Right lobe of liver (tissue), 6 donors: ENCODE measurements at places on chromosomes 16 and 17.

DNA sequence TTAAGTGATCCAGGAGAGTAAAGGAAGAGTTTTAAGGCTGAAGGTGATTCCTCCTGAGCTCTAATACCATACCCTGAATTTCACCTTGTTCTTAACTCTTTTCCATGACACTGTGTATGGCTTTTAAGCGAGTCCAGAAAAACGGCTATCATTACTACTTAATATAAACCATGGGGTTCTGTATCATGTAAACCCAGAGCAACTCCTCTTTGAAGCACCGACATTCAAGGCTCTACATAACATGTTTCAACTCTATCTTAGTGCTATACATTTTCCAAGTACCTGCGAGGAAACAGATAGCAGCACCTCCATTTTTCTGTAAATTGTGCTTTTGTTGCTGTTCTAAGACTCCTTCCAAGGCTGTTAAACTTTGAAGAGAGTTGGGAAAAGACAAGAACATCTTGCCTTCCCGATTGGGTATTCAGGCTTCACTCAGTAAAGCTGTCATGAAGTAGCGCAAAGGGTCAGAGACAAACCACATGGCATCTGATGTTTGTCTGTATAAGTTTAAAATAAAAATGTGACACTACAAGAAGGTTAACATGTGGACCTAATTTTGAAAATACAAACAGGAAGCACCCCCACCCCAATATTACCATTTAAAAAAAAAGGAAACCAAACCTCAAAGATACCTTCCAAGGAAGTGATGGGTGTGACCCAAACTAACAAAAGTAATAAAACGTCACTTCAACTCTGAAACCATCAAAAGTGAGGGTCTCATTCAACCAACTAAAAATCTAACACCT lies 3.9 kb downstream of the STAT5B start:
- no peak for DNase-seq

DNA sequence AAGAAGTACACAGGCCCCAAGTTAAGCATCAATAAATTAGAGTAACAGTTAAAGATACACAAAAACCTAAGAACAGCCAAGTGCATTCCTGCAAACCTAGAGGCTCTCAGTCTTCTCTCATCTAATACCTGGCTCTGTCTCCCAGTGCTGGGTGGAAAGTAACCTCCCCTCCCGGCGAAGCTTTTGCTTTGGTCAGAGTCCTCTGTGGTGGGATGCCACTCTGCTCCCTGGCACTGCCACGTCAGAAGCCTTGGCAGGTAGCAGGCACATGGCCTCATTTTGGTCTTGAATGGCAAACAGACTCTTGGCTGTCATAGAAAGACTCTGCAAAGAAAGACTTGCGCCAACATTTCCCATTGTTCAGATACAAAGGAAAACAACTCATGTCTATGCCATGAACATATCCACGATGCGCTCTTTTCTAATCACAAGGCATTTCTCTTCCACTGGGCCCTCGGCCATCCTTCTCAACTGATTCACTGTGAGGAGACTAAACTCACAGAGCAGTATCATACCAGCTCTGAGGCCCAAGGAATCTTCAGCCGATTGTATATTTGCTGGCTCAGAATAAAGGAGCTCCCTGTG lies 21.2 kb downstream of the MTHFSD start:
- DNase-seq: no peak

- DNase-seq: no peak
Observed at GRCh38 chr17:36817483-36818048, 119.7 kb upstream of the LHX1 start.

DNA sequence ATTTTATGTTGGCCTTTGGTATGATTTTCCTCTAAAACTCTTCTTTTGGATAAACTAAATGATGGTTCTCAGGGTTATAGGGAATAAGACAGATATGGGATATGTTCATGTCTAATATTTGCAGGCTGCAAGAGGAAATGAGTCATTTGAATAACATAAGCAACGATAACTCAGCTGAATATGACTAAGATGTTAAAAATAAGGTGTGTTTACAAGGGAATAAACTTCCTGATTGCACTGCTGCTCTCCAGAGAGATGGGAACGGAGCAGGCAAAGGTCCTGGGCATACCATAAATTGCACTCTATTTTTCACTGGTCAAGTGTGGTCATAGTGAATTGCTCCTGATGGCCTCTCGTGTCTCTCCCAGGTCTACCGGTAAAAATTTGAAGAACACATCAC lies 666.2 kb downstream of the TOX3 start:
- DNase-seq: no peak

DNA sequence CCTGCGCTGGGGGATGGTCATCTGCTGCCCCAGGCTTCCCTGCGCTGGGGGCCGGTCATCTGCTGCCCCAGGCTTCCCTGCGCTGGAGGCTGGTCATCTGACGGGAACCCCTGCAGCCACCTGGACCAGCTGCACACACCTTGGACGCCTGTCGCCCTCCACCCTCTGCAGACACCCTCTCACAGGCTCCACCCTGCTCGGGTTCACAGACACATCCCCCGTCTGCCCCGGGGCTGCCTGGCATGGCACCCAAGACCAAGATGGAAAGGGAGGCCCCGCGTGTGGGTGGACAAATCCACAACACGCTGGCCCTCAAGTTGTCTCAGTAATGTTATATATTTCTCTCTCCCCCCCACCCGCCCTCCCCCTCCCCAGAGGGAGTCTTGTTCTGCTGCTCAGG lies 89.6 kb downstream of the ANKRD11 start:
- DNase-seq: no peak

DNA sequence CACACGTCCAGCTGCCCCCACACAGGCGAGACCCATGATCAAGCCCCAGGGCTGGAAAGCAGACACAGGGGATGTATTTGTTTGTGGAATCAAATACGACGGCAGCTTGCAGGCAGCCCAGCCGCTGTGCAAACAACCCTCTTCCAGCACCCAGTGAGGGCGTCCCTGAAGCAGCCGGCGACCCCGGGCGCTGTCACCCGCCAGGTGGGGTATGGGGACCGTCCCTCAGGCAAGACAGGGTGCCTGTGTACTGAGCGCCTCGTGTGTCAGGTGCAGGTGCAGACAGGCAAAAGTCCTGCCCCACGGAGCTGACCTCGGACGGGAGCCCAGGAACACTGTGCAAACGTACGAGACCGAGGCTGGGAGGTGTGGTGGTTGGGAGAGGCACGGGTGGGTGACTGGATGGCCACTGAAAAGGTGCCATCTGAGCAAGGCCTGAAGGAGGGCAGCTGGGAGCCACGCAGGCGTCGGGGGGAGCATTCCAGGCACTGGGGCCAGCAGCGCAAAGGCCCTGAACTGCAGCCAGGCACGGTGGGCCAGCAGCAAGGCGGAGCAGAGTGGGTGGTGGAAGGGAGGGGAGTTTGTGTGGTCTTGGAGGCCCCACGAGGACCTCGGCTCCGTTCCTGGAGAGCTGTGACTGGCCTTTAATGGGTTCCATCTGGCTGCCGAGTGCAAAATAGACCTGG lies 48.5 kb downstream of the CBFA2T3 start:
- DNase-seq: no peak

GRCh38 chr17:42285346-42286050 lies 2.8 kb upstream of the STAT5A start:
- DNase-seq: no peak

- no peak for DNase-seq
Observed at GRCh38 chr17:36602924-36603384, 1.6 kb downstream of the MRM1 start.

- no peak for DNase-seq
Observed at GRCh38 chr17:21303441-21304065, 19.0 kb downstream of the MAP2K3 start.

GRCh38 chr16:6643080-6643686 lies 689.5 kb upstream of the RBFOX1 start:
- DNase-seq: no peak
